ENCODE measurements at places on chromosomes 6 and 20.

GRCh38 chr20:47466213-47466612 lies 35.5 kb upstream of the NCOA3 start:
- no peak for DNase-seq

DNA sequence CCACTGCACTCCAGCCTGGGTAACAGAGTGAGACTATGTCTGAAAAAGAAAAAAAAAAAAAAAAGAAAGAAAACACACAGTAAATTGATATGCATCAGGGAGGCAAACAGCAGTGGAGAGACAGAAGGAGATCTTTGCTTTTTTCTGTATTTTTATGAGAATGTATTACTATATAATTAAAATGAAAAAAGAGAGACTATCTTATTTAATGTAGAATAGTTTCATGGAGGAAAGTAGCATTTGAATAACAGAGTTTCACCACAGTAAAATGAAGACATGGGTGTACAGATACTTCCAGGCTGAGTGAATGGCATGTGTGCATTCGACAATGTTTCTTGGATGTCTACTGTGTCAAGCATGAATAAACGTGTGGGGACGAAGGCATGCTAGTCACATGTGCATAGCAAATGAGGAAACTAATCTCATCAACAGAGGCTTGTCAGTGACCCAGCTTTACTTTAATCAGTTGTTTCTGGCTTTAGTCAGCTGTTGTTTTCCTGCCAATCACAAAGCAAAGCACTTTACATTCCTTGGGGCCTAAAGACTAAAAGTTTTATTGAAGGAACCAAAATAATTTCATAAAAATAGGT lies 55.5 kb upstream of the ARMH2 start:
- no peak for DNase-seq

DNA sequence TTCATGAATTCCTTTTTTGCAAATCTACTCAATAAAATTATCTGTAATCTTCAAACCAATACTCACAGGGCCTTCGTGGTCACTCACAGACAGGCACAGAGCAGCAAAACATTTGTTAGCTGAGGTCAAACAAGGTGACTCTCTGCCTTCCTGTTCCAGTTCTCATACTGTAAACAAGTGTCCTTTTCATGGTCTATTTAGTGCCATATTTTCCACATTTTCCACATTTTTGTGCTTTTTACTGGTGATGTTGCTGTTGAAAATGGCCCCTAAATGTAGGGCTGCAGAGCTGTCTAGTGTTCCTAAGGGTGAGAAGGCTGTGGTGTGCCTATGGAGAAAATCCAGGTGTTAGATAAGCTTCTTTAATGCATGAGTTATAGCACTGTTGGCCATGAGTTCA lies 133.1 kb upstream of the COL21A1 start:
- DNase-seq: no peak

DNA sequence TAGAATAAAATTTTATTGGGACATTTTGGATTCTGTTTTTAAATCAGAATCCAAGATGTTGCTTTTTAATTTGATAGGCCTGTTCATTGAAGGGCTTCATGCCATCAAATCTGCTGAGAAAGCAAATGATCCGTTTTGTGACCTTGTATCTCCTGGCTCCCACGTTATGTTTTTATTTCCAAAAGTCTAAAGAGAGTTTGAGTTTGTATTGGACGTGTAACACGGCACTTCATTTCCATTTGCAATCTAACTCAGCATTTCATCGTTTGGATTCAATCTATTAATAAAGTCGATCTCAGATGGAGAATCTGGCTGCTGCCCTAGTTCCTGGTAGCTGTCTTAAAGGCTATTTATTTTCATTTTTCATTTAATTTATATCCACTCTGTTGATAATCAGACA lies 17.0 kb downstream of the KIF25 start:
- no peak for DNase-seq

DNA sequence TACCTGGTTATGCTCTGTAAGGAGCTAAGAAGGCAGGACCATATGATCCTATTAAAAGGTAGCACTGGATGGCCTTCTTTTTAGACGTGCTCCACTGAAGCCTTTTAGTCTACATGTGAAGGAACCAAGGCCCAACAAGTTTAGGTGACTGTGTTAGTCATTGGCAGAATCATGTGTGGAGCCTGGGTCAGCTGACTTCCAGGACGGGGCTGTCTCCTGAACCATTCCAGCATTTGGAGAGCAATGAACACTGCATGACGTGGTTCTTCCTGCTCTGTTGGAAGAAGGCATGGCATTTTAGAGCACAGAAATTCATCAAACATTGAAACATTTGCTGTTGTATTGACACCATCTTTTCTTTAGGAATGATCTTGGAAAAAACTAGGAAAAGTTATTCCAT lies 87.8 kb upstream of the TIAM2 start:
- no peak for DNase-seq

- no peak for DNase-seq
Measured at GRCh38 chr20:49318430-49319207, 40.8 kb upstream of the ZNFX1 start.

- DNase-seq: no peak
Measured at GRCh38 chr6:124226396-124226795, 422.7 kb downstream of the NKAIN2 start.

GRCh38 chr6:84921891-84922290 lies 157.5 kb upstream of the TBX18 start:
- no peak for DNase-seq

- no peak for DNase-seq
Measured at GRCh38 chr6:42316981-42317380, 99.3 kb upstream of the MRPS10 start.

GRCh38 chr6:168177103-168177891 lies 98.3 kb upstream of the FRMD1 start:
- no peak for DNase-seq

DNA sequence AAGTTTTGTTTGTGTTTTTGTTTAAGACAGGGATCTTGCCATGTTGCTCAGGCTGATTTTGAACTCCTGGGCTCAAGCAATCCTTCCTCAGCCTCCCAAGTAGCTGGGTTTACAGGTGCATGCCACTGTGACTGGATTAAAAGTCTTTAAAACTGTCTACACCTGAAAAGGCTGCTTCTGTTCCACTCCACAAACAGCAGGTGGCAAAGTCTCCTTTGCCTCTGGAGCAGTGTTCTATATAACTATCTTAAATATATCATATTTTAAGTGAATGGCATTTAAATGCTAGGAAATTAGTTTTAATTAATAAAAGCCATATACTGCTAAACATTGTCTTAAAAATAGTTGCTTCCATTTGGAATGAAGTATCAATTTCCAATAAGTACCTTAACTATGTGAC lies 89.2 kb upstream of the BCLAF1 start:
- DNase-seq: peak; percentile 11

DNA sequence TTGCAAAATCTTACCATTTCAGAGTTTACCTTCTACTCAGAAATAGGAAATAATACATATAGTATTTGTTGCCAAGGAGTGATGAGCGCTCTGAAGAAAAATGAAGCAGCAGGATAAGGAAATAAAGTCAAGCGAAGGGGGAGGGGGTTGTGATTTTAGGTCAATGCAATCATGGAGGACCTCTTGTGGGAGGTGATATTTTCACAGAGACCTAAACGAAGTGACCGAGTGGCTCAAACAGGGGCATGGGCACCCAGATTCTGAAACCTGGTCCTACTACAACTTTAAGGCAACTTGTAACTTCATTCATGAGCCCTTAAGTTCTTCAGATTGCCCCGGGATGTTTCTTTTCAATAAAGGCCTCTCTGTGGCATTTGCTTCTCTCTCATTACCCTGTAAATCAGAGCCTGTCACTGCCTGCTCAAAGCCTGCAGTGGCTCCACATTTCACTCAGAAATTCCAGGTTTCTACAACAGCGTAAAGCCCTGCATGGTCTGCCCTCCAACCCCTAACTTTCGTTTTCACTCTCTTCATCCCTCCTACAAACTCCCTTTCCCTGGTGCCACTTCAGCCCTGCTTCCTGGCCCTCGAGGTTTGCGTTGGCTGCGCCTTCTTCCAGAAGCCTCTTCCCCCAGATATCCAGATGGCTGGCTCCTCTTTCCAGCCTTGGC lies 162.7 kb downstream of the TBC1D7 start:
- DNase-seq: no peak

GRCh38 chr6:5078121-5078669 lies 6.9 kb upstream of the PPP1R3G start:
- DNase-seq: peak; percentile 44

GRCh38 chr20:4666001-4666479 lies 55.7 kb upstream of the PRND start:
- peak; percentile 31 for DNase-seq

DNA sequence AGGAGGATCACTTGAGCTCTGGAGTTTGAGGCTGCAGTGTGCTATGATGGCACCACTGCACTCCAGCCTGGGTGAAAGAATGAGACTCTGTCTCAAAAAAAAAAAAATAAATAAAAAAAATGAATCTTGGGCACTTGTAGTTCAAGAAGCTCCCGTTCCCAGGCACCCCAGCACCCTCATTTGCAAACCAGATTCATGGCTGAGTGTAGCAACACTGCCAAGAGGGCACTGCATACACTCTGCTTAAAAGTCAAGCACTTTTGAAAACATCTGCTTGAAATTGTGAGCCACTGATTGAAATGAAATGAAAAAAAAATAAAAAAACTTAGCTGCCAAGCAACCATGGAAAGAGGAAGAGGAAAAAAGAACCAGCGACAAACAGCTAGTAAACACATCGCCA lies 124.7 kb upstream of the SASH1 start:
- DNase-seq: no peak

GRCh38 chr6:161748535-161749416 lies 474.9 kb upstream of the AGPAT4 start:
- DNase-seq: peak; percentile 48

DNA sequence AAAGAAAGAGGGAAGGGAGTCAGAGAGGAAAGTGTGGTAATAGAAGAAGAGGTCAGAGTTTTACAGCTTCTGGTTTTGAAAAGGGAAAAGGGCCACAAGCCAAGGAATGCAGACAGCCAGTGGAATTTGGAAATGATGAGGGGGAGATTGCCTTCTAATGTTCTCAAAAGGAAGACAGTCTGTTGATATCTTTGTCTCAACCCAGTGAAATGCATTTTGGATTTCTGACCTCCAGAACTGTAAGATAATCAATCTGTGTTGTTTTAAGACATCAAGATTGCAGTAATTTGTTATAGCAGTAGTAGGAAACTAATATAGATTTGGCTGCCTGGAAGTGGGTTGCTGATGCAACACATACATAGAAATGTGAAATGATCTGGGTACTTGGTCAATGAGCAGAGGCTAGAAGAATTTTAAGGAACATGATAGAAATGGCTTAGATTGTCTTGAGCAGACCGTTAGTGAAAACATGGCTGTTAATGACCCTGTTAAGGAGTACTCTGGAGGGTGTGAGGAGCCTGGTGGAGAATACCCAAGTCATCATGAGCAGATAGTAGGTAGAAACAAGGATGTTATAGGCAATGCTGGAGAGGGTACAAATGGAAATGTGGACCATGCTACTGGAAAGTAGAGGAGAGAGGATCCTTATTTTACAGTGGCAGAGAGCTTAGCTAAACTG lies 255.8 kb upstream of the RAB32 start:
- DNase-seq: no peak

GRCh38 chr20:49411221-49411925 lies 71.1 kb downstream of the KCNB1 start:
- DNase-seq: no peak

DNA sequence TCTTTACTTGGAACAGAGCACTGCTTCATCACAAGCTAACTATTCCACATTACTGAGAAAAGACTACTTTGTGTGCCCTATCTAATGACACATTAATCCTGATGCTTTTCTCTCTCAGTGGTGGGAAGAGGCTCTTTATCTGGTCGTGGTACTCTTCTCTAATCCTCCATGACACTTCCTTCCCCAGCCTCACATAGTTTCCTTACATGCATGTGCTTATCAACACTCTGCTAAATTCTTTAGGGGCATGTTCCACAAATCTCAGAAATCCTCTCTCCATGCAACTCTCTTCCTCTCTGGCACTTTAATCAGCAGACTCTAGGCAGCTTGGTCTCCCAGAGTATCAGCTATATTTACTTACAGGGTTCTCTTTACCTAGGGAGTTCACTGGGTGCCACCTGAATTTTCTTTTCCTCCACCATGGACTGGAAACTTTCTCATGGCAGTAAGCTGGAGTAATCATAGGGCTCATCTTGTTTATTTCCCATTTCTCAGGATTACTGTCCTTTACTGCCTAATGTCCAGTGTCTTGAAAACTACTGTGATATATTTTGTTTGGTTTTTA lies 27.0 kb upstream of the SLC22A2 start:
- no peak for DNase-seq

DNA sequence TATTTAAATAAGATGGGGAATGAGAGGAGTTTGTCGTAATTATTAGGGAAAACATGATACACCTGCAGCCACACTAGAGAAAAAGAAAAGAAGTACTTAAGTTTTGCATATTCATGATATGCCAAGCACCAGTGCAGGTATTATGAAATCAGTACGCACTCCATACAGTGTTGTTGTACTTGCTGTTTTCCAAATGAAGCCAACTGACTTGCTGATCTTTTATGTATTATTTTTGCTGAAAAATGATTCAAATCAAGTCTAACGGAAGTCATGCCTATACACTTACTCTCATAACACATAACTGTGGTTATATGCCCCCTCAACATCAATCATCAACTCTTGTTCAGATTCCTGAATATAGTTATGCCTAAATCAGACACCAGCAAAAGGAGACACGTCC lies 584.9 kb upstream of the EYS start:
- DNase-seq: no peak

- no peak for DNase-seq
Measured at GRCh38 chr6:135299256-135299655, 118.1 kb downstream of the MYB start.

GRCh38 chr6:39294133-39294532 lies 20.1 kb downstream of the KCNK17 start:
- DNase-seq: no peak

DNA sequence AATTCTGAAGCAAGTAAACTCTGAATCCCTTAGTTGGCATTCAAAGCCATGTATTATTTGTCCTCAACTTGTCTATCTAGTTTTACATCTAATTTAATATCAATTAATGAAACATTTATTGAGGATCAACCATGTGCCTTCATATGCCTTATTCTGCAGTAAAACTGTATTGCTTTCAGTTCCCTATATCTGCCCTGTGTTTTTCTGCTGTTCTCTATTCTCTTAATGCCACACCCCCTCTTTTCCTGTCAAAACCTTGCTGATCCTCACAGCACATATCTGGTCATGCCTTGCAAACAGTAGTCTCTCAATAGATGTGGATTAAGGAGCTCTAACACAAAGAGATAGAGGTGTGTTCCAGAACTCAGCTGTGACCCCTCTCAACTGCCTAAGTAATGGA lies 2.0 kb downstream of the FIG4 start:
- DNase-seq: no peak
